ENCODE measurements at places on chromosomes 4 and X.
A peak's percentile ranks its signal among the peaks of the same experiment; 100 is the strongest.

GRCh38 chr4:21862917-21863316 lies 85.7 kb downstream of the KCNIP4 start:
- DNase-seq = no peak

DNA sequence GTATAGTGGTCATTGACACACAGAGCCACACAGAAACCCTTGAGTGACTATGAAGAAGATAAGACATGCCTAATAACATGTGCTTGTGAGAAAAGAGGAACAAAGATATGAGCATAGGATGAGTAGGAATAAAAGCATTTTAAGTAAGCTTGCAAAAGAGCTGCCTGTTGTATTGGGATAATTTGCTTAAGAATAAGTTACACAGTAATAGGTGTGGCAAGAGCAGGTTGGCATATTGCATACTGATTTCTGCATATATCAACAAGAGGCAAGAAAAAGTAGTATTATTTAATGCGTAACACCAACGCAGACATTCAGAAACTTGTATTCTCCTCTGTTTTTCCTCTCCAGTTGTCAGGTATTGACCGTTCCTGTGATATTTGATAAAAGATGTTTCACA lies 111.5 kb upstream of the UGT8 start:
- no peak for DNase-seq

- no peak for DNase-seq
Measured at GRCh38 chr4:108272046-108272445, 103.3 kb upstream of the LEF1 start.

GRCh38 chr4:88618782-88619485 lies 26.7 kb downstream of the HERC3 start:
- no peak for DNase-seq

DNA sequence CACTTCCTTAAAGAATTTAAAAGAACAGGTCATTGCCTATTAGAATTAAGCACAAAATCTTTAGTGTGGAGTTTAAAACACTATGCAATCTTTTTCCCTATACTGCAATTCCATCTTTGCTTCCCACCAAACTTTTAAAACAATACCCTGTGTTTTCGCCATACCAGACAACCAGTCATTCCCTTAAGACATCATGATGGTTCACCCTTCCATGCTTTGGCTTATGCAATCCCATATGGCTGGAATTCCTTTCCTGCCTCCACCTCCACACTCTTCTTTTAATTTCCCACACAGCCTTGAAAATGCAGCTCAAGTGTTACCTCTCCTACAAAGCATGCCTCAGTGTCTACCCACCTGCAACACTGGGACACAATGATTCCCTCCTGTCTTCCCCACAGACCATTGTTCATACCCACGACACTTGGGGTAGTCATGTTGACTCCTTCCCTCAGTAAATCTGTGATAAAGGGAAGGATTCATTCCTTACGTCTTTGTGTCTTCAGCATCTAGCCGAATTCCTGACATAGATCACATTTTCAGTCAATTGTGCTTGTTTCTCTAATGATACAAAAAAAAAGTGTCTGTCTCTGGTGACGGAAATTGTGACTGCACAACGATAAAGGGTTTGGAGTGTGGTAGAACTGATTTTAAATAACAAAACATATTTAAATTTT lies 166.3 kb downstream of the FNIP2 start:
- no peak for DNase-seq

DNA sequence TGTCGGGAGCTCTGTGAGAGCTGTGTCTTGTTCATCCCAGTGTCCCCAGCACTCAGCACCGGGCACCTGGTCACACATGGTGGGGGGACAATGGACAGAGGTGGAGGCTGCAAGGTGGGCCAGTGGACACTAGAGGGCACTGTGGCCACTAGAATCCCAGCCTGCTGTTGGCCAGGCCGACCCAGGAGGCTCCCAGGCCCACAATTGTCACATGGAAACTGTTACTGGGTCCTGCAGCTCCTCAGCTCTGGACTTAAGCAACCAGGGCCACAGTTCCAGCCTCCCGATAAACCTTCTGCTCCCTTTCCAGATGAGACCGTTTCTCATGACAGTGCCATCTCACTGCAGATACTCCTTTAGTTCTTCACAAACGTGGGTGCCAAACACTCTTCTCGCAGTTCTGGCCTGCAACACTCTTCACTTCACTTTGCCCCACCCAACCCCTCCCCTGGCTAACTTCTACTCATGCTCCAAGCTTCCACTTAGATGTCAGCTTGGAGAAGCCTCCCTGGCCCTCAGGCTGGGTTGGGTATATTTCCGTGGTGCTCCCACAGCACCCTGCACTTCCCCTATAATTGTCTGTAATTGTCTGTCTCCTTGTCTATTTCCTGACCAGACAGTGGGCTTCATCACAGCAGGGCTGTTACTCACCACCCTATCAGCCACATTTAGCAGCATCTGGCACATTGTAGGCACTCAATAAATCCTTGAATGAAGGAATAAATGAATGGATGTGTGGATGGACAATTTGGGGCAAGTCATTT lies 3.5 kb upstream of the IQSEC2 start:
- peak; percentile 21 for DNase-seq

GRCh38 chrX:54794028-54794427 lies 4.0 kb downstream of the ITIH6 start:
- no peak for DNase-seq

DNA sequence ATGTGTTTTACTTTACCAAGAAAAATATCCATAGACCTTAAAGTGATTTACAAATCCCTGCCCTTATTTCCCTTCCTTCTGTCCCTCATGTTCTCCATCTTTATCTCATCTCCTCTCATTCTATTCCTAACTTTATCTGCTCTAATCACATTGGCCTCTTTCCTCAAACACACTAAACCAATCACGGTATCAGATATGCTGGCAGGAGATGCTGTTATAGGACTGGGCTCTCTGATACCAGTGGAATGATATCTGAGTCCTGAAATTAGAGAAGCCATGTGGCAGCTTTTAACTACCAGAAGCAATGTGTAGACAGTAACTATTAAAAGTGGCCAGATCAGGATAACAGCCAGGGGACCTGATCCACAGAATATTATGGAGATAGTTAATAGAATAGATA lies 49.9 kb upstream of the GIMD1 start:
- no peak for DNase-seq

GRCh38 chr4:72311291-72311690 lies 257.7 kb downstream of the ADAMTS3 start:
- DNase-seq = no peak
